ENCODE measurements at places on chromosomes 7 and 10.

- H3K27ac ChIP-seq, result no peak overlapping the region
- peaks cover 12% of the 10 kb centered on the region for H3K27me3 ChIP-seq
- no peaks in the 10 kb centered on the region for H3K36me3 ChIP-seq
- peaks cover 5% of the 10 kb centered on the region for H3K4me1 ChIP-seq
- no peak for DNase-seq
These were observed 54.1 kb upstream of the FAM180A start for GRCh38 chr7:135802697-135803096.

- H3K27ac ChIP-seq, result no peak overlapping the region
- no peak overlapping the region for H3K4me3 ChIP-seq
- peaks cover 23% of the 10 kb centered on the region for H3K27me3 ChIP-seq
- H3K36me3 ChIP-seq, result peaks cover 2% of the 10 kb centered on the region
- no peak for DNase-seq
These were observed 89.4 kb downstream of the TBXAS1 start for GRCh38 chr7:139918480-139918879.

- H3K4me1 ChIP-seq, result no peaks in the 10 kb centered on the region
- H3K27ac ChIP-seq, result no peak overlapping the region
- no peak for DNase-seq
- no peaks in the 10 kb centered on the region for H3K27me3 ChIP-seq
- H3K4me3 ChIP-seq, result no peak overlapping the region
These were observed 10.6 kb downstream of the NACAD start for GRCh38 chr7:45078125-45078681.

DNA sequence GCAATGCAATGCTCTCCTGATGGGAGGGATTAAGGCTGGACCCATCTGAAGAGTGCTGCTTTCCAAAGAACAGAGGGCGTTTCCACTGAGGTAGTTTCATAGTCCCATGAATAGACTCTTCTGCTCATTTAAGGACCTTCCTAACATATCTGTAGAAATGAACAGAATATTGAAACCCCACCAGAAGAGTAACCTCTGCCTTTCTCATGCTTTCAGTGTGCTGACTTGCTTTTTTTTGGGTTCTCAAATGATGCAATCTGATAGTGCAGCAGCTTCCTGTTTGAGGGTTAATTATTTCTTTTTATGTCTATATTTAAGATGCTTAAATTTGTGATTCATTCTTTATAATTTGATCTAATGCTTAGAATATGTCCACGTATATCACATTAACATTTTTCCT, 82.2 kb downstream of the GATA3 start:
- H3K27me3 ChIP-seq, result peaks cover 3% of the 10 kb centered on the region
- peak overlapping the region; percentile 96 for H3K27ac ChIP-seq
- DNase-seq, result no peak
- H3K4me1 ChIP-seq, result peaks cover 58% of the 10 kb centered on the region
- H3K4me3 ChIP-seq, result peak overlapping the region; percentile 78

- peaks cover 2% of the 10 kb centered on the region for H3K36me3 ChIP-seq
- H3K27ac ChIP-seq, result peak overlapping the region; percentile 1
- peaks cover 18% of the 10 kb centered on the region for H3K4me1 ChIP-seq
- no peak for DNase-seq
These were observed 24.6 kb upstream of the AKAP9 start for GRCh38 chr7:91916051-91916440.

DNA sequence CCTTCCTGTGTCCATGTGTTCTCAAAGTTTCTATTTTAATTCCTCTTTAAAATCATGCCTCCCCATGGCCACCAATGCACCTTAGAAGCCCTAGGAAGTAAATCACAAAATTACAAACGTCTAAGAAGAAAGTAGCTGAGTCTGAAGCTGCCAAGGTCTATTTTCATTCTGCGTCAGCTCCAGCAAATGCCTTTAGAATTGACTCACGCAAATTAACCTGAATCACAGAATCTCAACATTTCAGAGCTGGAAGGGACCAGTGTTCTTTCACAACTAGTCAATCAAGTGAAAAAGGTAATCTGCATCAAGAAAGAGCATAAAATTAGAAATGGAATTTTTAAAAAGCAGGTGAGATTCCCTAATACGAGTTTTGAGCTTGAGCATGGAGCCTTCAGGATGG, 1017.6 kb downstream of the SORCS3 start:
- H3K27ac ChIP-seq, result no peak overlapping the region
- H3K4me3 ChIP-seq, result no peak overlapping the region
- H3K27me3 ChIP-seq, result no peaks in the 10 kb centered on the region
- H3K36me3 ChIP-seq, result no peaks in the 10 kb centered on the region
- DNase-seq, result no peak

DNA sequence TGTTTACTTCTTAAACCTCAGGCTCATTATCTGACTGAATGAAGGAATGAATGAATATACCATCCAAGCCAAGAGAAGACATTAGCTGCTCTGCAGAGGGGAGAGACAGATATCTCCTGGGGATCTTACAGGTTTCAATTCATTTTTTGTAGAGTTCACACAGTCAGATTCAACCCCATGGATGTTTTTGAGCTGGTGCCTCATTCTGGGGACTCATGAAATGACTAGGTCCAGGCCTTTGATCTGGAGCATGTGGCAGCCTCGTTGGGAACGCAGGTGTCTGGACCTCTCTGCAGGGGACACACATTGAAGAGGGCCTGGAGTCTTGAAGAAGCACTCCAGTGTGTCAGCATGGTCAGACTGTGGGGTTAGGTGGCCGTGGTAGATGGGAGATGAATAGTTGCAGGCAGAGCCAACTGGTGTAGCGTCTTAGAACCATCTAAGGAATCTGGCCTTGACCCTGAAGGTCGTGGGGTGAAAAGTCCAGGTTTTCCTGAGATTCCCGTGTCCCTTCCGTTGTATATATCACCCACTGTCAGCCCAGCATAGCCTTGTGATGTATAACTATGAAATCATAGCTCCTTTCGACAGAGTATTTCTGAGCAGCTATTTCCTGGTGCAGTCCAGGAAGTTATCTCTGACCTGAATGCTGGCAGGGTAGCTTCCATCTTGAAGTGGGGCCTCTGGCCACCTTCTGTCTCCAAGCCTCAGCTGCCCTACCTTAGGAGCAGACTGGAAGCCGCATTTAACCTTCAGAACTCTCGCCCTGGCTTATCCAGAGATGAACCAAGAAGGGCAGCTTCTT, 22.3 kb downstream of the BTBD16 start:
- H3K36me3 ChIP-seq, result no peaks in the 10 kb centered on the region
- H3K27ac ChIP-seq, result no peak overlapping the region
- H3K27me3 ChIP-seq, result peaks cover 26% of the 10 kb centered on the region
- no peak overlapping the region for H3K4me3 ChIP-seq
- DNase-seq, result no peak

DNA sequence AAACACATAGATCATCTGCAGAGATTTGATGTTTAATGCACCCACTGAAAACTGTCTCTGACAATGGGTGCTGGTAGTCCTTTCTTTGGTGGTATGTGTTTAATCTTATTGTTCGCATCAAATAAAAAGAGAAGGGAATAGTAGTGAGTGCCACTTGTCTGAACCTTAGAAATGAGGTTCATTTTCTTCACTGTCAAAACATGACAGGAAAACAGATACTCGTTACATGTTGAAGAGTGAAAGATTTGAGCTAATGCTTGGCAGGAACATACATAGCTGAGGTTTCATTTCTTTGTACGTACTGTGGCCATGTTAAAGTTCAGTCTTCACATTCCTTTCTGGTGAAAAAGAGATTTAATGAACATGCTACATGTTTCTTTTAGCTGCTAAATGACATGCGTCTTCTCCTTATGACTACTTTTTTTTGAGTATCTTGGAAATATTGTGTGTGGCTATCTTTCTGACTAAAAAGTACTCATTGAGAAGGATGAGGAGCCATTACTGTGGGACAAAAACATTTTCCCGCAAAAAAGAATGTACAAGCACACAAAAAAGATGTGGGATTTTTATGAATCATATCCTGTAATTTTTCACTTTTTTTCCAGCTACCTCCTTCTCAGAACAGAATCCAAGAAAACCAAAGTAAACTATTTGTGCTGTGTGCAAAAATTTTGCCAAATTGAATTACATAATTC, 108.0 kb downstream of the TWIST1 start:
- H3K27ac ChIP-seq, result no peak overlapping the region
- no peak for DNase-seq
- no peaks in the 10 kb centered on the region for H3K36me3 ChIP-seq
- H3K4me3 ChIP-seq, result no peak overlapping the region

DNA sequence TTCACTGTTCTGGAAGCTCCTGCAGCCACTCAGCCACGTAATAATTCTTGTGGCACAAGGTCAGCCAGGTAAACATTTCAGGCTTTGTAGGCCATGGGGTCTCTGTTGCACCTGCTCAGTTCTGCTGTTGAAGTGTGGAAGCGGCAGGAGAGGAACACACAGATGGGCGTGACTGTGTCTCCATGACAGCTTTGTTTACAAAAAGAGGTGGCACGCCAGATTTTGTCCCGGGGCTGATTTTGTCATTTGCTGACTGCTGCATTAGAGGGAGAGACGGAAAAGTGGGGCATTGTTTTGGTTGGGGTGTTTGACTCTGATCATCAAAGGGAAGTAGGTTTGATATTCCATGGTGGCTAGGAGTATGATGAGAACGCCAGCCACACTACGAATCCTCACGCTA, 103.1 kb downstream of the PRKAG2 start:
- peaks cover 30% of the 10 kb centered on the region for H3K4me1 ChIP-seq
- no peak for DNase-seq
- H3K4me3 ChIP-seq, result no peak overlapping the region
- H3K27me3 ChIP-seq, result no peaks in the 10 kb centered on the region
- no peaks in the 10 kb centered on the region for H3K36me3 ChIP-seq

DNA sequence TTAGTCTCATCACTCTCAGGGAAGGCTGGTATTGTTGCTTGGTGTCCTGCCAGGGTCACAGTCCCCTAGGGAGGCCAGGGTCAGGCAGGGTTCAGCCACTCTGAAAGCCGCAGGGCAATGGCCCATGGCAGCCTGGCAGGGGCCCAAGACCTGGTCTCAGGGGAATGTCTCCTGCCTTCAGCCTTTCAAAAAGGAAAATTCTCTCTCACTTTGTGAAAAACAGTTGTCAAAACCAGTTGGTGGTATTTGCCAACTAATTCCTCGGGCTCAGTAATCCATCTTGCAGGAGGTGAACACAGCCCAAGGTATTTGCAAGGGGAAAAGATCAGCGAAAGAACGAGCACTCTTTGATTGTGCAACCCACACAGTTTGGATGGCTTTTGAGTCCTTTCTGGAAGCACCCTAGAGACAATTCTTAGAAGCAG, 101.5 kb downstream of the JCAD start:
- no peak for DNase-seq
- no peaks in the 10 kb centered on the region for H3K4me1 ChIP-seq
- no peaks in the 10 kb centered on the region for H3K36me3 ChIP-seq
- H3K4me3 ChIP-seq, result no peak overlapping the region
- H3K27ac ChIP-seq, result no peak overlapping the region

DNA sequence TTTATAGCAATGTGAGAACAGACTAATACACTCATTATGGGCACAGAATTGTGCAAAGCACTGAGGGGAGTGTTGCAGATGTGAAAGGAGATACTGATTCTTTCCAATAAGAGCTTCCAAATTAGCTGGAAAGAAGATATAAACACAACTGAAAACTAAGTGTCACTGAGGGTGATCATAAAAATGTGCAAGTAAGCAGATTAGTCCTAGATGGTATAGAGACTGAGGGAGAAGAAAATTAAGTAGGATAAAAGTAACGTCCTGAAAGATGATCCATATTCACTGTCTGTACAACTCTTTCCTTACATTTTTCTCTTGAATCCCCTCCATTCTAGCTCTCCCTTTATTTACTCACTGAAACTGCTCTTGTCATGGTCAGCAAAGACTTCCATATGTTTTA, 11.2 kb upstream of the NXPH1 start:
- DNase-seq, result no peak
- H3K27ac ChIP-seq, result no peak overlapping the region
- no peaks in the 10 kb centered on the region for H3K4me1 ChIP-seq

DNA sequence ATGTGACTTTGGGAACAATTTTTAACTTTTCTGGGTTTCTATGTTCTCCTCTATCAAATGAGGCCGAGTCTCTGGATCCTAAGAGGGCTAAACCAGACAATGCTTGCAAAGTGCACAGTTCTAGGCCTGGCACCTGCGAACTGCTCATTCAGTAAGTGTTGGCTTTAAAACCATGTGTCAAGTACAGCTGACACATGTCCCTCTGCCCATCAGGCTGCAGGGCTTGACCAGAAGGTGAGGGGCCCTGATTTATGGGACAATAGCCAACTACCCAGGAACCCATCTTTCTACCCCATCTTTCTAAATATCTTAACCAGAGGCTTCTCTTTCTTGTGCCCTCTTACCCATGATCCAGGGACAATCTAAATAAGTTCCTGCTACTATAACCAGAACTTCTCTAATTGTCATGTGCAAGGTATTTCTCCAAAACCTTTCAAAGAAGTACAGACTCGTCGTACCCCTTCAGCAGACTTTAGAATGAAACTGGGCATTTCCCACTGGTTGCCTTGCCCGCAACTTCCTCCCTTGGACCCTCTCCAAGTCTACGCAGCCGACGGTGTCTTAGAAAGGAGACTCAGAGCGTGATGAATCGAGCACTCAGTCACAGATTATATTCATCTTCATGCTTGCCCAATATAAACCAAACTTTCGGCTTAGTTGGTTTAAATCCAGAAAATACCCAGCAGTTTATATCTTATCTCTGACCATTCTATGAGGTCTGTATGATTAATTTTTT, 69.8 kb upstream of the STEAP1B start:
- peaks cover 24% of the 10 kb centered on the region for H3K4me1 ChIP-seq
- H3K27ac ChIP-seq, result no peak overlapping the region
- H3K36me3 ChIP-seq, result no peaks in the 10 kb centered on the region
- H3K27me3 ChIP-seq, result peaks cover 77% of the 10 kb centered on the region
- no peak overlapping the region for H3K4me3 ChIP-seq

- H3K36me3 ChIP-seq, result peaks cover 61% of the 10 kb centered on the region
- peak overlapping the region; percentile 66 for H3K4me3 ChIP-seq
- DNase-seq, result peak; percentile 78
- H3K4me1 ChIP-seq, result peaks cover 91% of the 10 kb centered on the region
- peak overlapping the region; percentile 99 for H3K27ac ChIP-seq
- H3K27me3 ChIP-seq, result no peaks in the 10 kb centered on the region
These were observed 16.1 kb downstream of the OGDH start for GRCh38 chr7:44622342-44623151.

DNA sequence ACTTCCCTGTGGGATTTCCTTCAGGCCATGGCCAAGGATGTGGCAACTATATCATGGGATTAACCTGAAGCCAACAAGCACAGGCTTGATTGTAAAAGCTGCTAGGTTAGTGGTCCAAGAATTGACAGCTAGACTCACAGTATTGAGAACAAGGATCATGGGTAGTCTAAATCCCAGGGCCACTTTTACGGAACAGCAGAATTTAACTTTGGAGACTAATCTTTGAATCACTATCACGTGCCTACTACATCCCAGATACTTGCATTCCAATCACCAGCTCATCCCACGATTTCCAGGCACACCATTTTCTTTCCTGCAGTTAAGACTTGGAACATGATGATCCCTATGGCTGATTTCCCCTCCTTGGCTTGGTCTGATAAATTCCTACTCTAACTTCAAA, 65.6 kb upstream of the ADO start:
- peaks cover 9% of the 10 kb centered on the region for H3K4me1 ChIP-seq
- no peaks in the 10 kb centered on the region for H3K27me3 ChIP-seq
- no peak overlapping the region for H3K27ac ChIP-seq
- peaks cover 1% of the 10 kb centered on the region for H3K36me3 ChIP-seq
- no peak for DNase-seq

GRCh38 chr7:132065193-132065988, 509.0 kb upstream of the PODXL start:
- H3K4me1 ChIP-seq, result peaks cover 8% of the 10 kb centered on the region
- H3K4me3 ChIP-seq, result no peak overlapping the region
- peaks cover 13% of the 10 kb centered on the region for H3K27me3 ChIP-seq
- H3K36me3 ChIP-seq, result no peaks in the 10 kb centered on the region
- DNase-seq, result peak; percentile 31
- no peak overlapping the region for H3K27ac ChIP-seq

Data from activated CD8-positive, alpha-beta memory T cell treated with anti-CD3 and anti-CD28 coated beads, Interleukin-2, amount 10 ng/mL, durations not matched to agents 7 days and 5 days (primary cell).